ENCODE measurements at places on chromosomes 6 and 20.

GRCh38 chr20:2740702-2741101 is 48.1 kb downstream of the EBF4 start:
- DNase-seq, result no peak

- no peak for DNase-seq
These were observed 1581.8 kb downstream of the HACE1 start for GRCh38 chr6:103277936-103278335.

DNA sequence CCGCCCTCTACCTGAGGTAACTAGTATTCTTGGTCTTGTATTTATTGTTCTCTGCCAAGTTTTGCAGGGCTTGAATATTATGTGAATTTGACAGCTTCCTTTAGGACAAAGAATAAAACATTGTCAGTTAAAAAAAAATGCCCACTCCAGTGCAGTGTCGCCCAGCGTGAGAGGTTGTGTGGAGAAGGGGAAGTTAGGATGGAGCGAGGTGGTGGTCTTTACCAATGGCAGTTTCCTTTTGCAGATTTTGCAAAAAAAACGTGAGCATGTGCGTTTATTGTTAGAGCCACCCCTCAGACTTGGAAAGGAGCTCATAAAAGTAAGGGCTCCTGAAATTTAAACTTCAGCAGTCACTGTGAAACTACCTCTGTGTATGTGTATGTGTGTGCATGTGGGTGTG is 28.3 kb downstream of the UST start:
- DNase-seq, result no peak

DNA sequence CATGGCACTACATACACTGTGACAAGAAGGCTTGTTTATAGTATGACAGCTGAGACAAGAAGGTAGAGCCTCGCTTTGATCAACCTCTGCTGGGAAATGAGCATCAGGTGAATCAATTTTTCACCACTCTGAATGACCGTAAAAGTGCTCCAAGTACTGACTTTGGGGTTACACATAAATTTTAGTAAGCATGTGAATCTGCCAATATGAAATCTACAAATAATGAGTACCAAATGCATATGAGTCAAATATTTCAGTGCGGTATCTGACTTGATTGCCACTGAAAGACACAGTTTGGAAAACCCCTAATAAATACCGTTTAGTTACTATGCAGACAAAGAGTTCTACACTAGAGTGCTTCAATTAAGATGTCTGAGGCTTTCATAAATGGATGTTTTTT is 77.8 kb downstream of the ATG5 start:
- DNase-seq, result no peak

DNA sequence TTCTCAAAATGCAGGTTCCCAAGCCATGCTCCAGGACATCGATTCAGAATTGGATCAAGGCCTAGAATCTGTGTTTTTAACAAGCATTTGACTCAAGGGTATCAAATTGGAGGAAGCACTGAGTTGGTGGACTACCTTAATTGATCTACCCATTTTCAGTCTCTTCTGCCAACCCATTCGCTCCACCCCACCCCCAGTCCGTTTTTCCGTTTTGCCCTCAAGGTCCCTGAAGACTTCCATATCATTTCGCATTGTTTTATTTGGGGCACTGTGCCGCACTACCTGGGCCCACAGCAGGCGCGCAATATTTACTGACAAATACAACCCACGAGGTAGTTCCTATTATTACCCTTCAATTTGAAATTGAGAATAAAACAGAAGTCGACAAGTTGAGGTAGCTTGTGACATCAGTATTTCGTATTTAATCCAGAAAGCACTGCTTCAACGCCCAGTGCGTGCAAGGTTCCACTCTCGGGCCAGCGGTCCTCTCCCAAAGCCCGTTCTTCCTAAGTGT is 557 bp upstream of the DHX35 start:
- no peak for DNase-seq

GRCh38 chr20:43755390-43755789 is 28.6 kb upstream of the GTSF1L start:
- no peak for DNase-seq

GRCh38 chr20:47764154-47764733 is 21.0 kb downstream of the SULF2 start:
- DNase-seq, result no peak

- DNase-seq, result no peak
These were observed 43.9 kb upstream of the MDFI start for GRCh38 chr6:41594326-41594725.

- no peak for DNase-seq
These were observed 79.2 kb downstream of the WDR27 start for GRCh38 chr6:169622618-169623017.

DNA sequence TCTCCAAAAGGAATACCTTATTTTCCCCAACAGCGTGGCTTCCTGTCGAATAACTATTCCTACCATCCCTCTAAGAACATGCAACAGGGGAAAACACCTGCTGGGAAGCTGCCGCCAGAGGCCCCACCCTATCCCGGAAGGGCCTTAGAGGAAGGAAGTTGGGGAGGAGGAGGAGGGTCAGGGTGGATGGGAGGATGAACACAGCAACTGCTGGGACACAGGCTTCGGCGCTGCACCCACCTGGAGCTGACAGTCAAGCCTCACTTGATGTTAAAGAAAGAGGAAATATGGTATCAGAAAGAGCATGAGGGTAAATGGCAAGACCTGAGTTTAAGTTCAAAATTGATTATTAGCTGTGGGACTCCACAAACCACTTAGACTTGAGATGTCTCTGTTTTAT is 36.5 kb upstream of the RPS6KA2 start:
- DNase-seq, result no peak

GRCh38 chr6:79750806-79751205 is 119.7 kb downstream of the SH3BGRL2 start:
- DNase-seq, result no peak

DNA sequence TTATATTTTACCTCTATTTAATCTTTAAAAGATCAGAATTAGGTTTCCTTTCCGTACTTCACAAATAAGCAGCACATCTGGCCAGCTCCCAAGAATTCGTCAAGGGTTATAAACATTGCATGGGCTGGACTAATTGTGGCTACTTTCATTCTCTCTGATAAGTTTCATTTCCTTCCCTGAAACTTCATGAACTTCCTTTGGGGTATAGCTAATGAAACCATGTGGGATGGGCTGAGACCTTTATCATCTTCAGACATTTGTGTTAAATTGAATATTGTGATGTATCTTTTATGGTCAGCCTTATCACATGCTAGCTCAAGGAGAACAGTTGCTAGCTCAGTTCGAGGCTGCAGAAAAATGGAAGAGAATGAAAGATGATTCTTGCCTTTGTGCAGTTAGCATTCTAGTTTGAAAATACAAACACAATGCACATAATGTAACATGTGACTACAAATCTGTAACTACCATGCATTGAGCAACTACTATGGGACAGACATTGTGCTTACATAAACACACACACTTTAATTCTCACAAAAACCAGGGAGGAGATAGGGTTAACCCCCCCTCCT is 1.7 kb upstream of the GMPR start:
- DNase-seq, result no peak

- no peak for DNase-seq
These were observed 1.5 kb downstream of the EEF1A2 start for GRCh38 chr20:63497138-63497945.

GRCh38 chr6:154468760-154469159 is 41.7 kb downstream of the CNKSR3 start:
- DNase-seq, result no peak

DNA sequence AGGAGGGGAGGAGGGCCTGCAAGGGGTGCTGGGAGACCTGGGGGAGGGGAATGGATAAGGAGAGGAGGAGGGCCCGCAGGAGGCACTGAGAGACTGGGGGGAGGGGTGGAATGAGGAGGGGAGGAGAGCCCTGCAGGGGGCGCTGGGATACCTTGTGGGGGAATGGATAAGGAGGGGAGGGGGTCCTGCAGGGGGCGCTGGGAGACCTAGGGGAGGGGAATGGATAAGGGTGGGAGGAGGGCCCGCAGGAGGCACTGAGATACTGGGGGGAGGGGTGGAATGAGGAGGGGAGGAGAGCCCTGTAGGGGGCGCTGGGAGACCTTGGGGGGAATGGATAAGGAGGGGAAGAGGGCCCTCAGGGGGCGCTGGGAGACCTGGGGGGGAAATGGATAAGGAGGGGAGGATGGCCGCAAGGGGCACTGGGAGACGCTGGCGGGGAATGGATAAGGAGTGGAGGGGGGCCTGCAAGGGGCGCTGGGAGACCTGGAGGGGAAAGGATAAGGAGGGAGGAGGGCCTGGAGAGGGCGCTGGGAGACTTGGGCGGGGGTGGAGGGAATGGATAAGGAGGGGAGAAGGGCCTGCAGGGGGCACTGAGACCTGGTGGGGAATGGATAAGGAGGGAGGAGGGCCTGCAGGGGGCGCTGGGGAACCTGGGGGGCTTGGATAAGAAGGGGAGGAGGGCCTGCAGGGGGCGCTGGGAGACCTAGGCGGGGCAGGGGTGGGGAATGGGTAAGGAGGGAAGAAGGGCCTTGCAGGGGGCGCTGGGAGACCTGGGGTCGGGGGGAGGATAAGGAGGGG is 1.3 kb upstream of the CTCFL start:
- no peak for DNase-seq

- no peak for DNase-seq
These were observed 1041.8 kb upstream of the ADGRB3 start for GRCh38 chr6:67593247-67593646.

GRCh38 chr6:157405986-157406385 is 25.0 kb downstream of the ZDHHC14 start:
- no peak for DNase-seq

- no peak for DNase-seq
These were observed 52.3 kb upstream of the TMEM170B start for GRCh38 chr6:11485271-11485670.

- DNase-seq, result no peak
These were observed 666.6 kb upstream of the CITED2 start for GRCh38 chr6:140041056-140041455.

- DNase-seq, result no peak
These were observed 453.5 kb upstream of the SULF2 start for GRCh38 chr20:48238781-48239180.

DNA sequence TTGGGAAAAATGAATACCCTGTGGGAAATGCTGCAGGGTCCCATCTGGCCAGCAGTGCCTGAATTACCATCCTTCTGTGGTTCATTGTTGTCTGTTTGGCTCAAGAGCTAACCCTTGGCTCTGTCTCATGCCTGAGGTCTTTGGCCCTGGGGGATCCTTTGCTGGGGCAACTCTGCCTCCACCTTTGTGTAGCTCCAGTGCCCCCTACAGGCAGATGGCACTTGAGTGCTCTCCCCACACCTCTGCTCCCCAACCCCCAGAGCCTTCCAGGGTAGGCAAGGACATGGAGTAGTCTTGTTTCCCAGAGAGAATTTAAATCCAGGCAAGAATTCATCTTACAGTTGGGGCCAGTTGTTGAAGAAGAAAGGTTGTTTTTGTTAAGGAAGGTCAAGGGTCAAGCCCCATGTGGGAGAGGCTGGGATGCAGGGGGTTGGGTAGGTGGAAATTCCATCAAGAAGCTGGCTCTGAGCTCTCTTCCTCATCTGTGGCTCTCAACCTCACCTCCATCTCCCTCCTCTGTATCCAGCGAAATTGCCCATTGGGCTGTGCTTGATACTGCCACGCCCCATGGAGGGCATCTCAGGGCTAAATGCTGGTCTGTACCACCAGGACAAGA is 44.2 kb downstream of the ZNF831 start:
- DNase-seq, result no peak

- DNase-seq, result no peak
These were observed 3.0 kb upstream of the GOPC start for GRCh38 chr6:117605169-117605826.

- DNase-seq, result no peak
These were observed 5.4 kb upstream of the RAB44 start for GRCh38 chr6:36692220-36692619.

DNA sequence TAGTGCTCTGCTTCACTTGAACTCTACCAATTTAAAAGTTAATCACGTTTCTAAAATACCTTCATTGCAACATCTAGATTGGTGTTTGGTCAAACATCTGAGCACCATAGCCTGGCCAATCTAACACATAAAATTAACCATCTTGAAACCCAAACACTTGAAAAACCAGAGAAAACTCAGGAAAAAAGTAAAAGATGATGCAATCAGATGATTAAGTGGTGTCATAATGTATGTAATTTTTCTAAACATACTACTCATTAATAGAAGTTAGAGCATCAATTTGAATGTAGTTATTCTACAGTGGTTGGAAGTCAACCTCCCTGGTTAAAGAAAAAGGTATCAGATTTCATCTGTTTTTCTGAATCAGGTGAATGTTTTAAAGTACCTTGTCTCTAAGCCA is 228.6 kb upstream of the ID4 start:
- DNase-seq, result no peak

DNA sequence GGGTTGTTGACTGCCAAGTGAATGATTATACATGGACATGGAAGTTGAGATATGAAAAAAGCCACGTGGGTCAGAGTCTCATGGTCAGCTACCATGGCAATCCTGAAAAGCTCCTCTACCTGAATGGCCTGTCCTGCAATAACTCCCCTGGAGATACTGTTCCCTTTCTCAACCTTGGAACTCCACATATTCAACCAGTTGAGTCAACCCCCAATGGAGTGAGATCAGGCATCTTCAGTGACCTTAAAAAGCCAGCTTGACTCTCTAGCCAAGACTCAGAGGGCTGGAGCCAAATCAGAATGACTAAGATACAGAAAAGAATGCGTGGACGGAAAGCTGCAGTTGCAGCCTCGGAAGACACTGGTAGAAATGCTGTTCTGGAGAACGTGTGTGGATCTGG is 341.3 kb downstream of the FOXA2 start:
- no peak for DNase-seq

GRCh38 chr6:142903812-142904211 is 41.2 kb downstream of the HIVEP2 start:
- DNase-seq, result no peak

- DNase-seq, result no peak
These were observed 170.2 kb upstream of the PMEPA1 start for GRCh38 chr20:57879779-57880570.

GRCh38 chr6:106145741-106146227 is 59.6 kb downstream of the PRDM1 start:
- no peak for DNase-seq

DNA sequence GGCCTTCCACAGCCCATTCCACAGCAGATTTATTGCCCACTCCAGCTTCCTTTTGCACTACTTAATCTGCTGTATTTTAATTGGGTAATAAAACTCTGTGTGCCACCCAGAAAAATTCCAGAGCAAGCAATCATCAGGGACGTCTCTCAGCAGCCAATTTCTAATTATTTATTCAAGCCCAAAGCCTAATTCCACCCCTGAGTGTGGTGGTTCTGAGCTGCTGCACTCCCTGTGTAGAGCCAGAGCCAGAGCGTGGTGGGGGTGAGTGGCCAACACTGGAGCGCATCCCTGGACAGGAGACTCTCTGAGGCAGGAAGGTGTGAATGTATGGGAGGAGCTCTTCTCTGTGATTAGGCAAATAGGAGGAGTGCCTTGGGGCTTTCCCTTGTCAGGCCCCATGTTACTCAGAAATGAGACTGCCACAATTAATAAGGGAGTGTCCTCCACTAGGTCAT is 66.1 kb downstream of the CD24 start:
- DNase-seq, result no peak

DNA sequence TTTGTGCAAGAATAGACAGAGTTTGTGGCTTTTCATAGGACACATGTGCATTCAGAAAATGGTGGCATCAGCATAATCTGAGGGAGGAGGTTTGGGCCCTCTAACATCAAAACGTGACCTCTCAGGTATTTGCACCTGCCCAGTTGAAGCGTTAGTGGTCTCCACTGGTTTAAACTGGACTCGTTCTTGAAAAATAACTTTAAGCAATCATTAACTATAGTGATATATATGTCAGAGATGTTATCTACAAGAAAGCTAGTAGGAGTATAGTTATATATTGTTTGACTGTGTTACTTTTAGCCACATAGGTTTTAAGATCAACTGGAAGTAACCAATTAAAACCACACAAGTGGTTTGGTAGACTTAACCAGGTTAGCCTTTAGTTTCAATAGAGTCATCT is 607.4 kb downstream of the MAFB start:
- DNase-seq, result no peak

Measured in mesothelial cell of epicardium (in vitro differentiated cells).